GM20000 (cell line): ENCODE measurements at places on chromosomes 3 and 15.

DNA sequence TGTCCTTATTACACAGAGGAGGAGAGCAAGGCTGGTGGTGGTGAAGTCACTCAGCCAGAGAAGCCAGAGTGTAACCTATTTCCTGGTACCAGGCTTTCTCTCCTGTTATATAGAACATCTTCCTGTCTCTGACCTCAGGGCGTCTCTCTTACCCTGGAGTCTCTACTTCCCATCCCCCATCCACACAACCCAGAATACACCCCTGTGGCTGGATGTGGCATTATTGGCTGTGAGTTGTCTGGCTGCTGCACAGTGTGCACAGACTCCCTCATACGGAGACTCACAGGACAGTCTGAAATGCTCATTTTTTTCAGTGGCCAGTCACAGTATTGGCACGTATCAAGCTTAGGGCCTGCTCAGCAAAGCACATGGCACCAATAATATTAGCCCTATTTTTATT is 8.6 kb downstream of the PODXL2 start:
- no peak for DNase-seq

GRCh38 chr3:167823738-167824137 is 88.2 kb downstream of the SERPINI1 start:
- DNase-seq: no peak

GRCh38 chr15:64355348-64355943 is 527 bp downstream of the CSNK1G1 start:
- peak; percentile 12 for DNase-seq

GRCh38 chr3:124557-125179 is 71.9 kb upstream of the CHL1 start:
- no peak for DNase-seq

DNA sequence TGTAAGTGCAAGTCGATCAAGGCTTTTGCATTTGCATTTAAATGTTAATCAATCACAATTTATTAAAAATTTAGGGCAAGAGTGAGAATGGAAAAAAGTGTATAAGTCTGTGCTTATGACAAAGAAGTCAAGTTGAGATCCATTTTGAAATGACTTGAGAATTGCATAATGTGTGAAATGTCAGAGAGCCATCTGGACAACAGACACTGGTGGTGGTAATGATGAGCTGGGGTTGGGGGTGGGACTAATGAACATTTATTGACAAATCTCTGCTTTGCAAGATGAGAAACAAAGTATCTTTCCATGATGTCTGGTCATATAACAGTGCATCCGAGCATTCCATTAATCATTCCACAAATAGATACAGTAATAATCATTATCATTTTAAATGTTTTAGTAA is 89.4 kb upstream of the ZBTB20 start:
- DNase-seq: no peak

- DNase-seq: no peak
Observed at GRCh38 chr3:54866251-54866650, 61.6 kb downstream of the LRTM1 start.

DNA sequence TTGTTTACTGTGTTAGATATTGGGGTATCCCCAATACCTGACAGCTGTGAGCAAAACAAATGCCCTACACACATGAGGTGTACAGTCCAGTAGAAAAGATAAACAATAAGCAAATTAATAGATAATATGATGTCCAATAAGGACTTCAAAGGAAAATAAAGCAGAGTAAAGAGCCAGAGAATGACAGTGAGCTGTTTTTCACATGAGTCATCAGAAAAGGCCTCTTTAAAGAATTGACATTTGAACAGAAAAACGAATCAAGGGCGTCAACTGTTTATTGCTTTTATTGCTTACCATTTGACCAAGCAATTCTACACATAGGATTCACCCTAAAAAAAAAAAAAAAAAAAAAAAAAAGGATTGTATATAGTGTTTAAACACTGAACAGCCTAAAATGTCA is 96.6 kb upstream of the FLNB start:
- DNase-seq: no peak

DNA sequence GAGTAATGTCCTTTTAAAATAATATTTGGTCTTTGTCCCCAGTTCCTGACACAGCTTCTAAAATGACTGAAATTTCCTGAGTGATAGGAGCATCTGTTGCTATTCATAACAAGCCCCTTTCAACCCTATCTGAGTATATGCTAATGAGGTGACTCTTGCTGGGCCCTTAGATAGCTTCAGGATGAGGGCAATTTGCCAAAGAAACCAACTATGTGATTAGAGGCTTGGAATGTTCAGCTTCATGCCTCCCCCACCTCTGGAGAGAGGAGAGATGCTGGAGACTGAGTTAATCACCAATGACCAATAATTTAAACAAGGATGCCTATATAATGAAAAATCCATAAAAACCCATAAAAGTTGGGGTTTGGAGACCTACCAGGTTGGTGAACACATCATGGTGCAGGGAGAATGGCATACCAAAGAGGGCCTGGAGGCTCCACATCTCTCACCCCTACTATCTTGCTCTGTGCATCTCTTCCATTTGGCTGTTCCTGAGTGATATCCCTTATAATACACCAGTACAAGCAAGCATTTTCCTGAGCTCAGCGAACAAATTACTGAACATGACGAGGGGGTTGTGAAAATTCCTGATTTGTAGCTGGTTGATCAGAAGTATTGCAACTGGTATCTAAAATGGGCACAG is 189.2 kb downstream of the ECT2 start:
- DNase-seq: no peak

DNA sequence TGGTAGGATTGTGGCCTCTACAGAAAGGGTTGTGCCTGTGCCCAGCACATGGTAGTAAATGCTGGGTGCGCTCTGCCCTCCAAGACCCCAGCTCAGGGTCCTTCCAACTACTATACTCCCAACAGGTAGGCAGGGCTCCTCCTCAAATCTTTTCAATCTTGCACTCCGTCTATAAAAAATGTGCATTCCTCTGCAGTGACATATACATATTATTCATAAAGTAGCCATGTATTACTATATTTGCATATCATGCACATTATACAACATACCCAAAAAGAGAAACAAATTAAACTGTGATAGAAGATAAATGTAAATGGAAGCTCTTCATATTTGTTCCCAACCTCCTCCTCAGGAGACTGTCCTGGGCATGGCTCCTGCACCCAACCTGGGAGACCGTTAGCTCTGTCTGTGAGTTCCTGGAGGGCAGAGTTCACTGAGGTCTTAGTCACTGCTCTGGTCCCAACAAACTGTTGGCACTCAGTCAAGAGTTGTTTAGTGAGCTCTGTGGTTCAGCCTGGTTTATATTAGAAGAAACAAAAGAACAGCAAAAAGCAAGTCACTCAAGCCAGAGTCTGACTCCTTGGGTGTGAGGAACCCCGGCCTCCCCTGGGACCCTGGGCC is 47.7 kb upstream of the GRIP2 start:
- no peak for DNase-seq

- no peak for DNase-seq
Observed at GRCh38 chr3:194672876-194673275, 885 bp upstream of the LSG1 start.

- DNase-seq: no peak
Observed at GRCh38 chr3:157672061-157672460, 168.8 kb upstream of the VEPH1 start.

GRCh38 chr3:191119415-191120295 is 79.4 kb upstream of the OSTN start:
- DNase-seq: no peak

DNA sequence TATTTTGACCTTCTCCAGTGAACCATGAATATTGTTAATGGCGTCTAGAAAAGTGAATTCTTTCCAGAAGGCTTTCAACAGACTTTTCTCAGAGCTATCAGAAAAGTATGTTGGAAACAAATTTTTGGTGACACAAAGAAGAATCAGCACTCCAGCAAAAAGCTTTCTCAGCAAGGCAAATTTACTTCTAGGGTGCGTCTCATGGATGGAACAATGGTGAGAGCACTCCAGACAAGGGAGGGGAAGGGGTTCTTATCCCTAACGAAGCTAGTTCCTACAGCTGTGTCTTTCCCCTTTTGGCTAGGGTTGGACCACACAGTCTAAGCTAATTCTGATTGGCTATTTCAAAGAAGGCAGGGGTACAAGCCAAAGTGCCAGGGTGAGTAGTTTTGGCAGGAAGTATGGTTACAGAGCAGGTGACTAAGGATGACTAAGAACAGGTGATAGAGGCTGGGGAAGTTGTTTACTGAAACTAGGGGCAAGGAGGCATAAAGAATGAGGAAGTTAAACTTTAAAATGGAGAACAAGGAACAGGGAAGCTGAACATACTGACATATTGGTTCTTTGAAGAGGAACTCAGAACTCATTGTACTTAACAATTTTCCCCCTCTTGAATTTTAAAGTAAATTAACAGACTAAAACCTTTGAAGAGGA is 959.8 kb downstream of the NAALADL2 start:
- no peak for DNase-seq

DNA sequence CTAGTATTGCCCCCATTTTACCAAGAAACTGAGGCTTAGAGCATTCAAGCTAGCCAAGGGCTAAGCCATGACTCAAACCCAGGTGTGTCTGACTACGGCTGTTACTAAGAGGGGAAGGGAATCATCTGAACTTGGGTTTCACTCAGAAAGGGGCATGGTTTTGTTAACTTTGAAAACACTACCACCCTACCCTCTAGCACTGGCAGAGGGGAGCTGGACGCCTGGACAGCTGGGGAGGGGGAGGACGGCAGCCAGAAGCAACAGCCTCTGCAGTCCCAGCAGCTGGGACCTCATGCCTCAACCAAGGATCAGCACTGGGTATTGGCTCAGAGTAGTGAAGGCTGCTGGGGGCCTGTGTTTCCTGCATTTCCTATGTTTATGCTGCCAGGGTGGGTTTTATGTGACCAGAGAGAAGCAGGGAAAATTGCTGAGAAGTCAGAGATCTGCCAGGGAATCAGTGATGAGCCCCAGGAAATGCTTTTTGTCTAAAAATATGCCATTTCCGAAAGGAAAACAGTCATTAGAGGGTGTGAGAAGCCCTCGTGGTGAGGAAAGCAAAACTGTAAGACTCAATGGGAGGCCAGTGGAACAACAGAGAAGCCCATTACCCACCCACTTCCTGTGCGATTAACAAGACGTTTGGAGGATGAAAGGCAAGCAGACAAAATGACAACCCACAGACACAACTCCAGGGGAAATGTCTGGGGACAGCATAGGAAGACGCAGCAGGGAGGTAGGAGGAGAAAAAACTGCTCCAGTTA is 41.2 kb downstream of the LIPC start:
- no peak for DNase-seq

DNA sequence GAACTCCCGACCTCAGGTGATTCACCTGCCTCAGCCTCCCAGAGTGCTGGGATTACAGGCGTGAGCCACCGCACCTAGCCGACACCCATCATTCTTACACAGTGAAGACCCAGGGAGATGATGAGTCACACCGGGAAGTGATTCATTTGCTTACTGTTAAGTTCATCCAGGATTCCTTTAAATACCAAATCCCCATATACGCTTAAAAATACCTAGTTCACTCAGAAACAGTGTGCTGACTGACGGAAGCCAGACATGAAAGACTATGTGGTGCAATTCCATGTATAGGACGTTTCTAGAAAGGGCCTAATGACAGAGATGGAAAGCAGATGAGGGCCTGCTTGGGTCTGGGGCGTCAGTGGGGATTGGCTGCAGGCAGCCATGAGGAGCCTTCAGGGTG is 75.2 kb downstream of the APBA2 start:
- DNase-seq: no peak

DNA sequence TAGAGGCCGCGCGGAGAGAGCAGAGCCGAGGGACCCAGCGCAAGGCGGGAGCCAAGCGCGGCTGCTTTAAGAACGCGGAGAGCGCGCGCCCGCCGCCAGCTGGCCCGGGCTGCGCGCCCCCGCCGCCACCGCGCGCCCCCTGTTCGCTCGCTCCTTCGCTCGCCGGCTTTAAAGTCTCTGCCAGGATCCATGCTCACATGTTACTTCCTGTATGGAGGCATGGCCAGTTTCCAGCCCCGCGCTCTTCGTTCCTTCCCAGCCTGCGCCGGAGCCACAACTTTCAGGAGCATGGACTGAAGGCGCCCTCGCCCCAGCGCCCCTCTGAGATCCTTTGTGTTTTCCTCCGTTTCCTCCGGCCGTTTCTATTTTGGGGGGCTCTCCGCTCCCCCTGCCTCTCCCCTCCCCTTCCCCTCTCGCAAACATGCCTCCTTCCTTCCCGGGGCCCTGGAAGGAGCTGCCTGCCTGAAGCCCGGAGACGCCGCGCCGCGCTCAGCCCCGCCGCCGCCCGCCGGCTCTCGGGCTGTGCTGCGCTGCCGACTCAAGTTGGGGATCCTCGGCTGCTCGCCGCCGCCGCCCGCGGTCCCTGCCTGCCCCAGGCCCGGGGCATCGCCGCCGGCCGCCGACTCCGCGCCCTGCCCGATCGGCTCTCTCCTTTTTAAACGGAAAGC is at the start of gene PTPRG:
TSS of gene PTPRG (plus strand) at position 198 of the 668 bp plus-strand sequence. CDS start 717 bp downstream, outside the sequence.
- DNase-seq: peak; percentile 69

GRCh38 chr3:131796558-131797198 is 238.1 kb downstream of the CPNE4 start:
- no peak for DNase-seq

- no peak for DNase-seq
Observed at GRCh38 chr3:75140904-75141615, 523.1 kb upstream of the FRG2C start.

DNA sequence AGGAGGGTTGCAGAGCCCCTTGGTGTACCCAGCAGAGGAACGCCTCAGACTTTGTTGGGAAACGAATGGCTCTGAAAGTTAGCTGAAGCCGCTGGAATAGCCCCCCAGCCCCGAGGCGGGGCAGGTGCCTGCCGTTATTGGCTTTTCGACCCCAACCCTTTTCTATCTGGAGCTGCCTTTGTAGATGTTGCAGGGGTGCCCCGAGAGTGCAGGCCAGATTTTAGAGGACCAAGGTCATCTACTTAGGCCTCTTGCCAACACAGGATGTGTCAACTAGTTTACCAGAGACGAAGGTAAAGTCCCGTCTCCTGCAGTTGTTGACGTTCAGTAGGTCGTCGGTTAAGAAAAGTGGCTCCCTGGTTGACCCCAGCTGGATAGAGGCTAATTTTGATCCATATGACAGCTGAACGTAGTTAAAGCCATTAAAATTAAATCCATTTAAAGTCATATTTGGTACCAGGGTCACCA is 579 bp upstream of the UBE3A start:
- peak; percentile 19 for DNase-seq

DNA sequence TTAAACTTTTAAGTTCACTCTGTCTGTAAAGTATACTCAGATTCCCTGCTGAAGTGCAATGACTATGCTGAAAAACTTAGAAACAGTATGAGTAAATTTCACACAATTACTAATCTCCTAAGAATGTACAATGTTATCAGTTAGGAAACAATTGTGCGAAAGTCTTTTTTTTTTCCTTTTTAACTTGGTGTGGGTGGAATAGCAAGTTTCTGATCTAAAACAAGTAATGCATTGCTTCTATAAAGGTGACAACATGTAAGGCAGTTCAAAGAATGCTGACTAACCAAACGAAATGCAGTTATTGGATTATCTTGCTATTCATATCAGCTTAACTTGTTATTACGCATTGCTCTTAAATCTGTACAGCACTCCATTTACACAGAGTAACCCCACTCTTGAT is 19.3 kb upstream of the SLC12A8 start:
- no peak for DNase-seq

GRCh38 chr3:184760337-184761074 is 48.6 kb upstream of the MAGEF1 start:
- DNase-seq: no peak
